Nucleus accumbens (tissue), 56 donors: ENCODE measurements at places on chromosomes 1 and 21.
A peak's percentile ranks its signal among the peaks of the same experiment; 100 is the strongest.

GRCh38 chr1:66343569-66344325 lies 190.2 kb upstream of the SGIP1 start:
- no peak for DNase-seq

GRCh38 chr1:223364685-223365382 lies 858 bp upstream of the SUSD4 start:
- peak; percentile 27 for DNase-seq

- no peak for DNase-seq
Measured at GRCh38 chr1:199283794-199284193, 645.0 kb downstream of the PTPRC start.

DNA sequence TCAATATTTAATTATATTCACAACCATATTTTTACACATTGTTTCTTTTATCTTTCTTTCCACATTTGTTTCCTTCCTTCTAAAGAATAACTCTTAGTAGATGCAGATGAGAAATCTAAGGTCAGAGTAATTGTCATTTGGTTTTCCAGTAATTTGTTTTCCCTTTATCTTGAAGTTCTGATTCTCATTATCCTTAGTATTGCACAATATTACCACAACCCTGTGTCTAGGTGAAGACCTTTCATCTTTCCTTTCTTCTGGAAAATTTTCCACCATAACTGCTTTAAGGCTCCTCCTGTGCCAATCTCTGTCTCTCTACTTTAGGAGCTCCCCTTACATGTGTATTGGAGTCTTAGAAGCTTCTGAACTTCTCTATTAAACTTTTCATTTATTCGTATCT lies 209.0 kb downstream of the DPYD start:
- DNase-seq = no peak

DNA sequence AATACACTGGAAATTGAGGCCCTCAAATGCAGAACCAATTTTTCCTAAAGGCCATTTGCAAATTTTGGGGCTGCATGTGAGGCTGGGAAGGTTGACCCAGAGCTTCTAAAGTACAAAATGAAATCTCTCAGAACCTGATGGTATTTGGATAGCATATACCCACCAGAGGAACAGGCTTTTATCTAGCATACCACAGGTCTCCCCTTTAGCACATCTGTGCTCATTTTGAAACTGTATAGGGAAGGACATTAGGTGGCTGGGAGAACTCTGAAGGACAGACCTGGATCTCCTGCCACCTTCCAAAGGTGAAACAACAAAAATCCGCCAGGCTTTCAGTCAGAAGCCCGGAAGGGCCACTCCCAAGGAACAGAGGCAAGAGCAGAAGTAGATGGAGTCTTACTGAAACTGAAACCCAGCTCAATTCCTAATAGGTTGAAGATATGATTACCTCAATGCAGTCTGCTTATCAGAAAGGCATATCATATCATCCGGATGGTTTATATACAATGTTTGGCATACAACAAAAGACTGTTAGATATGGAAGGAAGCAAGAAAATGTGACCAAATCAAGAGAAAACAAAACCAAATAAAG lies 11.6 kb downstream of the CD55 start:
- no peak for DNase-seq

- DNase-seq = peak; percentile 56
Measured at GRCh38 chr1:156291226-156292061, 4.0 kb downstream of the GLMP start.

DNA sequence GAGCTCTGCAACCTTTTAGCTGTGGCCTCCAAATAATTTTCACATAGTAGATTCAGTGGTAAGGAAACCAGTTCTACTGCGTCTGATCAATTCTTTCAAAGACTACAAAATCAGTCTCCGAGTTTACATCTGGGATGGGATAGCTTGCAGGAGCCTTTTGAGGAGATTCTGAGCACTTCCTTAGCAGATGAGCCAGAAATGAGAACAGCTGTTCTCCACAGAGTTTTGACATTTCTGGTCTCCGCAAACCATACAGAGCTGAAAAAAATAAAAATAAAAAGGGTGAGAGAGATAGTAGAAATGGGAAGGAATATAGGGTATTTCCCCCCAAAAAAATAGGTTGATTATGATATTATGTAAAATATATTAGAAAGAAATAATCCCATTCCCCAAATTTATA lies 119.3 kb downstream of the LYPLAL1 start:
- DNase-seq = no peak

DNA sequence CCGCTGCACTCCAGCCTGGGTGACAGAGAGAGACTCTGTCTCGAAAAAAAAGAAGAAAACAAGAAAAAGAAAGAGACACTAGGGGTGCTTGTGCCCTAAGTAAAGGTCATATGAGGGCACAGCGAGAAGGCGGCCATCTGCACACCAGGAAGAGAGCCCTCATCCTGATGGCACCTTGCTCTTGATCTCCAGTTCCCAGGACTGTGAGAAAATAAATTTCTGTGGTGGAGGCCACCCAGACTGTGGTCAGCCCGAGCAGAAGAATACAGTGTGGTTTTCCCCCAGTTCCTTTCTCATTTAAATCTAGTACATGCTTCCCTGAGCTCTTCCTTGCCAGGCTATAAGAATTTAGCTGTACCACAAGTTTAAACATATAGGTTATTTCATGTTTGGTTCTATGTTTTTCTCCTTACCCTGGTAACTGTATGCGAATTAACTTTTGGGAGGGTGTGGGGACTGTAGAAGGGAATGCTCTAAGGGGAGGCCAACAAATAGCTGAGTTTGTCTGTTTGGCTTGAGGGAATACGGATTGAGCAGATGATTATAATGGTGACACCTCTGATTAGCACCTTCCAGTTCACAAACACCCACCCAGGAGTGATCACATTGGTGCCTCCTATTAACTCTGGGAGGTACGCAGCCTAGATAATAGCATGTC lies 119.6 kb upstream of the ERRFI1 start:
- no peak for DNase-seq

DNA sequence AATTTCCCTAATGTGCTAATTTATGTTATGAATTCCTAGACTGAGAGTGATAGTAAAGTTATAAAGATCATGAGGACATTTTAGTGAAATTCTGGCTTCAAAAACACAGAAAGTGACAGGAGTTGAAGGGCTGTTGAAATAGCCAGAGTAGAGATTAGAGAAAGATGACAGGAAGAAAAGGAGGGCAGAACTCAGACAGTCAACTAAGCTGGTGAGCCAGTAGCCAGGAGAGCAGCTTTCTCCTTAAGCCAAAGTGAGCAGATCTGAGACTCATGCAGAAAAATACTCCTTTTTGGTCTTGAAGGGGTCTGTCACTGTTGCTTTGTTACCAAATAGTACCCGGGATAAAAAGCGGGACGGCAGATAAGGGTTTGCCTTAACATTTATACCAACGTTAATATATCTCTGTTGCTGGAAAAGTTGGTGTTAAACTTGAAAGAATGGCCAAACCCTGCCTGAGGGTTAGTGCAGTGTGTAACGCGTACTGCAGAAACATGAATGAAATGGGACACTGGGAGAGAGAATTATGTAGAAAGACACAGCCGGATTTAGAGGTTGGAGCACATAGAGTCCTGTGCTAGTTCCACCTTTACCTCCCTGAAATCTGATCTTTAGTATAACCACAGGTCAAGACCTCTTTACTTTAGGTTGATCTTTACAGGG lies 12.8 kb downstream of the AHCYL1 start:
- DNase-seq = no peak

GRCh38 chr1:182391028-182391361 lies 595 bp downstream of the GLUL start:
- peak; percentile 73 for DNase-seq

DNA sequence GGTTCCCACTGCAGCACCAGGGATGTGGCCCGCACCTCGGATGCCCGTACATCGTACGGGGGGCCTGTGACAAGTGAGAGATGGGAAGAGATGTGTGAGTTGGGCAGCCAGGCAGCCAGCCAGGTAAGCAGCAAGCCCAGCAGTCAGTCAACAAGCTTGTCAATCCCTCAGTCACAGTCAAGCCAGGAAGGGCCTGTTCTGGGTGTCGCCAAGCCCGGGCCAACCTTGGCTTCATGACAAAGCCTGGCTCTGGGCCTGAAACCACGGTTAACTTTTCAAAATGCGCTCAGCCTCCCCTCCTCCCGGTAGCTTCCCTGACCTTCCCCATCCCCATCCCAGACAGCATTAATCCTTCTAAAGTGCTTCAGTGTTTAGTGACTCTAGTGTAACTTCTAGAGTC lies 31.8 kb downstream of the MYOM3 start:
- no peak for DNase-seq

DNA sequence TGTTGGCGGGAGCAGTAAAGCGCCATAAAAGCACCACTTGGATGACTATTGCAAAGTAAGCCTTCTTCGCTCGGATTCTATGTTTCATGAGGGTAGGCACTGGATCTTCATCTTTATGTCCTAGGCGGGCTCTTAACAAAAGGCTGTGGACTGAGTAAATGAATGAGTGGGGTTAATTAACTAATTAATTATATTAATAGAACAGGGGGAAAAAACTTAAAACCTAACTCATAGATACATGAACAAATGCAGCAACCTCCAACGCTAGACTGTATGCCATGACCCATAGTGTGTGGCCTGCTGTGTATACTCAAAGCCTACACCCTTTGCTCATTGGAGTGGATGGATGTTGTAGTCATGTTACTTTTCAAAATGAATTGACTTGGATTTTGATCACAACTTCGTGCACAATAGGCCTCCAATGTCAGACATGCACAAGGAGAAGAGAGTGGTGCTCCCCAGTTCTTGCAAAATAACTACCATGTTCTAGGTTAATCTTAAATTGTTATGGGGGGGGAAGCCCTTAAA lies 417 bp upstream of the GFI1 start:
- DNase-seq = no peak

DNA sequence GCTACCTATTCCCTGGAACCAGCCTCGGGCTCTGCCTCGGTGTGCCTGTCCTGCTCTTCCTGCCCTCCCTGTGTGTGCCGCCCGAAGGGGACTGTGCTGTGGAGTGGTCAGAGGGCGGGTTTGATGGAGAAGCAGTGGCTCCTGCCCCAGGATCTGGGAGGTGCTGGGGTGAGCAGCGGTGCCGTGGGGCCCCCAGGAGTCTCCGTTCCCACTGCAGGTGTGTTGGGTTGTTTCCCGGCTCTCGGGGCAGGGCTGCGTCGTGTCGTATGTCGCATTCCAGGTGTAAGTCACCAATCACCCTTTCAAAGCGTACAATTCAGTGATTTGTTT lies 32.6 kb upstream of the TTC34 start:
- no peak for DNase-seq

DNA sequence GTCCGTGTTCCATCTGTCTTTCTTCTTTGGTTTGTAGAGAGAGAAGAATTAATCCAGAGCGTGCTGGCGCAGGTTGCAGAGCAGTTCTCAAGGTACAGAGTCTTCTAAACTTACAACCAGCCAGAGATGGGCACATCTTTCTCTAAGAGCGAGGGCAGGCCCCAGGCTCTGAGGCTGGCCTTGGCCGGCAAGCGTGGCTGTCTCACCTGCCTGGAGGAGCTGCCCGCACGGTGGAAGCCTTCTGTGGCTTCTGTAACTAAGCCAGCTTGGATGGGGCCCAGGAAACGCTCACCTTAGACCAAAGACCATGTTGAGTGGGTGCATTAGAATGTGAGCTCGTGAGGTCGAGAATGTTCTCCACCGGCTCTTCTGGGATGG lies 78.6 kb downstream of the PDE9A start:
- no peak for DNase-seq

GRCh38 chr1:213994888-213995287 lies 7.1 kb downstream of the PROX1 start:
- DNase-seq = no peak

DNA sequence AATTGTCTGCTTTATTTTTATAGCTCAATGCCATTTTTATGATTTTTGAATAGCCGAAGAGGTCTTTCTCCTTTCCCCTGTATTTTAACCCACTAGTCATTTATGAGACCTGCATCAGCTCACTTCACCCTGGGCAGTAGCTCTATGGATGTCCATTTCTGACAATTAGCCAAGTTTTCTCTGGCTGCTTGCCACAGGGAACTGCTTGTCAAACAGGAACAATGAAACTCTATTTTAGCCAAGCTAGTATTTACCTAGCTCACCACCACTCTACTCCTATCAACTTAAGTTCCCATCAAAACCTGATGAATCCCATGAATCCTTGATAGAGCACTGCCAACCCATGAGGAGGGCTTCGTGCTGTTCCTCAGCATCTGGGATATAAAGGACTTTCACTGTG lies 406.7 kb downstream of the RWDD3 start:
- DNase-seq = no peak
